ENCODE measurements at places on chromosomes 5 and 9.

GRCh38 chr9:108991479-108991878 lies 21.8 kb downstream of the CTNNAL1 start:
- no peak for DNase-seq

DNA sequence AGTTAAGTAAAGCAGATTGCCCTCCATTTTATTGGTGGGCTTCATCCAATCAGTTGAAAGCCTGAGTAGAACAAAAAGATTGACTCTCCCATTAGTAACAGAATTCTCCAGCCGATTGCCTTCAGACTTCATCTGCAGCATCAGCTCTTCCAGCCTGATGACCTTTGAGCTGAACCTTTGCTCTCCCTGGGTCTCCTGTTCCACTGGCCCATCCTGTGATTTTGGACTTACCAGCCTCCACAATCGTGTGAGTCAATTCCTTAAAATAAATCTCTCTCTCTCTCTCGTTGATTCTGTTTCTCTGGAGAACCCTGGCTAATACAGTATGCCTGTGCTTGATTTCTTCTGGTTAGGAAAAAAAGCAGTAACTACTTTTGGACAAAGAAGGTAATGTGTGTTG lies 121.9 kb downstream of the OSTF1 start:
- no peak for DNase-seq

- DNase-seq: no peak
Measured at GRCh38 chr5:145010834-145011233, 824.3 kb downstream of the PRELID2 start.

GRCh38 chr5:168165221-168165914 lies 126.1 kb upstream of the WWC1 start:
- DNase-seq: no peak

GRCh38 chr5:173712609-173713175 lies 96.2 kb upstream of the BOD1 start:
- no peak for DNase-seq

GRCh38 chr9:109441296-109441695 lies 56.8 kb downstream of the PTPN3 start:
- no peak for DNase-seq

DNA sequence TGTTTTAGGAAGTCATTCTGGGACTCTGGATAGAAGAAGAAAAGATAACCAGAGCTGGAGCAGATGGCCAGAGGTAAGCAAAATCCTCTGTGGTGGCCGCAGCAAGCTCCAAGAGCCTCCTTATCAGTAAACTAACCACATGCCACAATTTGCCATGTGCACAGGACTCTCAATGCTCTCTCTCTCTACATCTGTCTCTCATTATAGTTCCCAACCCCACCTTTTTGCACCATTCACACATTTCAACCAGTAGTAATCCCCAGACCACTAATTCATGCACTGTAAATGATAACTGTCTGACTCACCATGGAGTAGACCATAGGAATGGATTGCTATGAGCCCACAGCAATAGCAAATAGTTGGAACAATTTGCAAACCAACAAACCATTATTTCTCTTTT lies 526.1 kb downstream of the TLR4 start:
- no peak for DNase-seq

- peak; percentile 79 for DNase-seq
Measured at GRCh38 chr5:150434464-150434863, 15.1 kb downstream of the RPS14 start.

- DNase-seq: no peak
Measured at GRCh38 chr9:137242269-137243203, 1.4 kb downstream of the TUBB4B start.

DNA sequence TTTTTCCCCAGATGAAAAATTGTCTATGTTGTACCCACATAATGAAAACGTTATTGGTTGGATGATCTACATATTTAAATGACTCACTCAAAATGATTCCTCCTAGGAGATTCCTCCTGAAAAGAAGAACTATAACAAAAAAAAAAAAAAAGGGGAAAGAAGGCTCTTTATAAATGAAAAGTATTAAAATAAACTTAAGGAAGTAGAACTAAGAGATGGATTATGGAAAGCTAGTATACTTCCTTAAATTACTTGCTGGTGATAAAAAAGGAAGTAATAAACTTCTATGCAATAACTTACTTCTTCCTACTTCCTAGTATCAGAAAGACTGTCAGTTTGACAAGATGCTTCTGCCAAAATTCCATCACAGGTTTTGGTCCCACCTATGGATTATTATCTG lies 1087.7 kb downstream of the CDH12 start:
- DNase-seq: no peak

DNA sequence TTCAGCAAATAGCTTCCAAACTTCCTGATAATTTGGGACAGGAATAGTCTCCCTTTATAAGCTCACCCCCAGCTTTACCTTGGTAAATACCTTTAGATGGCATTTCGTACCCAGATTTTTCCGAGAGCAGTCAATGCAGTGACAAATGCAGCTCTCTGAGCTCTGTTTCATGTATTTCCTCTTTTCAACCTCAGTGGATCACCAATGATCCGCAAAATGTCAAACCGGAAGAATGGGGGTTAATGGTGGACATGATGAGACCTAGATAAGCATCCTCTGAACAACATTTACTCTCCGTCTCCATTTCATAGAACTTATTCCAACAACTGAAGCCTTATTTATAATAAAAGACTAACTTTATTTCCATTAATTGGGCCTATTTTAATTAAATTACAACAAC lies 227.3 kb downstream of the MCTP1 start:
- no peak for DNase-seq

DNA sequence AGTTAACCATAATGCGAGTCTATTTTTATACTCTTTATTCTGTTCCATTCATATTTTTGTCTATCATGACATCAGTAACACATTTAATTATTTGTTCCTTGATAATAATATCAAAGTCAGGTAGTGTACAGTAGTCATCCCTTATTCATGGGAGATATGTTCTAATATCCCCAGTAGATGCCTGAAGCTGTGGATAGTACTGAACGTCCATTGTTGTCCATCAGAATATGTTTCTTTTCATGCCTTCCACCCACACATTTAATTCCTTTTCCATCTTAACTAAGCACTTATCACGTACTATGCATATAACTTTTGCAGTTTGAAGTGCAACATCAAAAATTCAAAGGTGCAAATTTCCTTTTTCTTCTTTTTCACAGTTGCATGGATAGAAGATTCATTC lies 53.6 kb downstream of the FER start:
- DNase-seq: peak; percentile 30

DNA sequence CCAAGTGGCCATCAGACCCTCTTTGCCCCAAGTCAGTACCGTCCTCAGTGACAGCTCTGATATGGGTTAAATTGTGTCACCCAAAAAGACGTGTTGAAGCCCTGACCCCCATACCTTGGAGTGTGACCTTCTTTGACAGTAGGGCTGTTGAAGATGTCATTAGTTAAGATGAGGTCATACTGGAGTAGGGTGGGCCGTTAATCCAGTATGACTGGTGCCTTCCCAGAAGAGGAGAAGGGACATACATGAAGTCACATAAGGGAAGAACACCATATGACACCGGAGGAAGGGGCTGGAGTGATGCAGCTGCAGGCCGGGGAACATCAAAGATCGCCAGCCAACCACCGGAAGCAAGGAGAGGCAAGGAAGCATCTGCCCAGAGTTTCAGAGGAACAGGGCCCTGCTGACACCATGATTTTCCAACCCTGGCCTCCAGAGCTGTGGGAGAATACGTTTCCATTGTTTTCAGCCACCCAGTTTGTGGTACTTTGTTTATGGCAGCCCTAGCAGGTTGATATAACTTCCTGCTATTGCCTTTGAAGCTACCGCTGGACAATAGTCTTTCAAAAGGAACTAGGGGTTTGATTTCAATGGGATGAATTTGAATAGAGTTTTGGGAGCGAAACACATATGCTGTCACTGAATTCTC lies 36.4 kb upstream of the CPEB4 start:
- no peak for DNase-seq

DNA sequence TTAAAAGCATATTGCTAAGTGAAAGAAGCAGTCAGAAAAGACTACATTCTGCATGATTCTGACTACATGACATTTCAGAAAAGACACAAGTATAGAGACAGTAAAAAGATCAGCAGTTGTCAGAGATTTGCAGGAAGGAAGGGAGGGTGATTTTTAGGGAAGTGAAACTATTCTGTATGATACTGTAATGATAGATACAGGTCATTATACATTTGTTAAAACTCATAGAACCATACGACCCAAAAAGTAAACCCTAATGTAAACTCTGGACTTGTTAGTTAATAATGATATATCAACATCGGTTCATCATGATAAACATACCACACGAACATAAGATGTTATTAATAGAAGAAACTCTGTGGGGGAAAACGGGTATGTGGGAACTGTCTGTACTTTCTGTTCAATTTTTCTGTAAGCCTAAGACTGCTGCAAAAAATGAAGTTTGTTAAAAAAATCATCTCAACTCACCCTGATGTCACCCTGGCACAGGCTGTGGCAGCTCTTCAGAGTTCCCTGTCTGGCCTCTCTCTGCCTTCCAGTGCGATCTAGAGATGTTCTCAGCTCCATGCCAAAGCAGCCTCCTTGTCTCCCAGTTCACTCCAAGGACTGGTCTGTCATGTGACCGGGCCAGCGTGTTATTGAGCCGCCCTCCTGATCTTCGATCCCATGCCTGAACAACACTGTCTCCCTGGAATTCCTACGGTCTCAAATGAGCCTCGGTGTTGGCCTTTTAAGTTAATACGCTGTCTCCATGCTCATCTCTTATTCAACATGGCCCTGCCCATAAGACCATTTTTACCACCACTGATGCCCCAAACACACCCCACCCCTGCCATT lies 35.4 kb downstream of the PRLR start:
- no peak for DNase-seq

DNA sequence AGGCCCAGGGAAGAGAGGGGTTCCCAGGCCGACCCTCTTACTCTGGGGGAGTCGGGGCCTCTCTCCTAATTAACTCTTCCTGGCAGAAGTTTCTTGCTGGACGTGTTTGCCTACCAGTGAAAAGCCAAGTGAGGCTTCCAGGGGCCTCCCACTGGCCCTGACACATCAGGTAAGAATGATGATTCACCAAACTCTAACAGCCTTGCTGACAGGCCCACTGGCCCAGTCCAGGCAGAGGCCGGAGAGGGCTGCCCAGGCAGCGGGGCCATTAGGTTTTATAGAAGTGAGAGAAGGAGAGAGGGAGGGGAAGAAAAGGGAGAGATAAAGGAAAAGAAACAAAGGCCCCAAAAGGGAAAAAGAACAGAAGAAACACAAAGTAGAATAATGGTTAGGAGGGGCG lies 50.8 kb upstream of the FOXE1 start:
- DNase-seq: peak; percentile 97

- DNase-seq: no peak
Measured at GRCh38 chr5:1111727-1112289, at the start of gene SLC12A7. TSS of gene SLC12A7 (minus strand) at chr5:1112063. CDS start at chr5:1111991, 72 bp downstream.

DNA sequence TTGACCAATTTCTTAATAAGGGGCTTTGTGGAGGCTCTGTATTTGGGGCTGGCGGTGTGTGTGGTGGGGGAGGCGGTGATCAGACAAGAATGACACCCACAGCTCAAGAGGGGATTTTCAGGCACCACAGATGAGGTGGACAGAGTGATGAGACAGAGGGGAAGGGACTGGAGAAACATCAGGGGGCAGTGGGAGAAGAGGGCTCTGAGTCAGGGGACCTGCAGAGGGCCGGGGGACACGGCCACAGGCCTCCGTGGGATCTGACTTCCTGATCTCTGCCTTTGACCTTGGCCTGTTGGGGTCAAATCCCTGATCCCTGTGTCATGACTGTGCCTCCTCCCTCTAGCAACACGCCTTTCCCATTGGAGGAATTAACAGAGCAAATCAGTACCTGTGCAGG lies 197.7 kb downstream of the C9orf50 start:
- no peak for DNase-seq

DNA sequence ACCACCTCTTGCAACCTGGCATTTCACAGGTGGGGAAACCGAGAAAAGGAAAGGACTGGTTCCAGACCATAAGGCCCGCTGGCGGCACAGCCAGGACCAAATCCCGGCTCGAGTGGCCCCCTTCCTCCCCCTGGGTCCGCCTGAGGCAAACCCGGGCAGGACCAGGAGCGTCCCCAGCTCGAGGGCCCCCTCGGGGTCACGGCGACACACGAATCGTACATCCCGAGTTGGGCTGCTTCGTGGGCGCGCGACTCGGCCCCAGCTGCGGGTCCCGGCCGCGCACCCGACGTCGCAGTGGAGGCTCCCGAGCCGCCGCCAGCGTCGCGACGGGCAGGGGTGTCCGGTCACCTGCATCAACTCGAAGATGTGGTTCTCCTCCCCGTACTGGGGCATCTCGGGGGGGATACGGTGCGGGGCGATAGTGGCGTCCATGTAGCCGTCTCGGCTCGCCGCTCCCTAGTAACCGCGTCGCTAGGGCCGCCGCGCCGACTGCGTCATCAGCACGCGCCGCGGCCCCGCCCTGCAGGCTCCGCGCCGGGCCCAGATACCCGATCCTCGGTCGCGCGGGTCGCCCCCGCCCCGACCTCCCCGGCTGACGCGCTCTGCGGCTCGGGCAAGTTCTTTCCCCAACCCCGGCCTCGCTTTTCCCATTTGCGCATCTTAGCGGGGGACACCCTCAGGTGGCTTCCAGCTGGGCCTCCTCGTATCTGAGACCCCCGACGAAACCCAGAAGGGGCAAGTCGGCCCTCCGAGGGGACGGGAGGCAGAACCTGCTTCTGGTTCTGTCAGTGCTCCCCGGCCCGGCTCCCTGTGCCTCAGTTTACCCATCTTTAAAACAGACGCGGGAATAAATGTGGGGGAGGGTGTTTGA lies at the start of gene AK8:
Gene AK8 (minus strand): TSS at position 461 of the 871 bp plus-strand sequence. CDS start 29 bp downstream, at position 432.
- DNase-seq: peak; percentile 78

- DNase-seq: no peak
Measured at GRCh38 chr9:5195463-5195862, 10.0 kb upstream of the INSL6 start.

DNA sequence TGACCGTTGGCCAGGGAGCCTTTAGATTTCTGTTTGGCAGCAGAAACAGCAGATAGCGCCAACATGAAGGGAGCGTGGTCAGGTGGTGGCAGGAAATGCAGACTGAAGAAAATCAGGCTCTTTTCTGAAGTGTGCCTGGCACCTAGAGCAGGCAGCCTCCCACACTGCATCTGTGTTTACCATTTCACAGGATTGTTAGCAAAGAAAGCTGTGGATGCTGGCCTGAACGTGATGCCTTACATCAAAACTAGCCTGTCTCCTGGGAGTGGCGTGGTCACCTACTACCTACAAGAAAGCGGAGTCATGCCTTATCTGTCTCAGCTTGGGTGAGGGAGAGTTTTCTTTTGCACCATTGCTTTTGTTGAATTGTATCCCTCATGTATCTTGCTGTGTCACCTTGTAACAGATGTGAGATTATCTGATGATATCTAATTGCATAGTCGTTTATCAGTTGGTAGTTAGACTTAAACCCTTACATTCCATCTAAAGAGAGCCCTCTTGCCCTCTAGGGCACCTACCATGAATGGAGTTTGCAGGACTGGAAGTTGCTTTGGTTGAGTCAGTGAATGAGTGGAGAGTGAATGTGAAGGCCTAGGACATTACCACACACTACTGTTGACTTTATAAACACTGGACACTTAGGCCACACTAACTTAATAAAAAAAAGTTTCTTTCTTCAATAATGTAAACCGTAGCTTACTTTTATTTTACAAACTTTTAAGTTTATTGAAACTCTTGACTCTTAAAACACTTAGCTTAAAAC lies 42.8 kb downstream of the ACO1 start:
- DNase-seq: peak; percentile 75

- DNase-seq: no peak
Measured at GRCh38 chr9:91889161-91889911, 60.7 kb downstream of the ROR2 start.

GRCh38 chr9:556199-556598 lies 285.3 kb upstream of the DMRT1 start:
- no peak for DNase-seq

- DNase-seq: no peak
Measured at GRCh38 chr9:68998812-68999211, 15.1 kb downstream of the PRKACG start.

Measured in ELR (cell line).